ENCODE measurements at places on chromosomes 4 and X.

DNA sequence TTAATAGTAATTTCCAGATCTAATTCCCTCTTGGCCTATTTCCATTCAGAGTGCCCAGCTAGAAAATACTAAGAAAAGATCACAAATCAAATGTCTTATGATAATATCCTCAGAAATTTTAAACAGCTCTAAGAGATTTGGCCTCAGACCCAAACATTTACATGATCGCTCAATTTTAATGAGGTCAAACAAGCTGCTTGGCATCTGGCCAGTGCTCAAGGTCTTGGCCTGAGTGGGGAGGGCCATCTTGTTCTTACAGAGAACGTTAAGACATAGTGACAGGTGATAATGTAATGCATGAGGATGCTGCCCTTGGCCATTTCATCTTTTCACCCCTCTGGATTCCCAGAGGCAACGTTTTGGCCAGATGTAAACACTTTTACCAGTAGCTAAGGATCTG lies 159.2 kb upstream of the SLC7A11 start:
- DNase-seq, result no peak

DNA sequence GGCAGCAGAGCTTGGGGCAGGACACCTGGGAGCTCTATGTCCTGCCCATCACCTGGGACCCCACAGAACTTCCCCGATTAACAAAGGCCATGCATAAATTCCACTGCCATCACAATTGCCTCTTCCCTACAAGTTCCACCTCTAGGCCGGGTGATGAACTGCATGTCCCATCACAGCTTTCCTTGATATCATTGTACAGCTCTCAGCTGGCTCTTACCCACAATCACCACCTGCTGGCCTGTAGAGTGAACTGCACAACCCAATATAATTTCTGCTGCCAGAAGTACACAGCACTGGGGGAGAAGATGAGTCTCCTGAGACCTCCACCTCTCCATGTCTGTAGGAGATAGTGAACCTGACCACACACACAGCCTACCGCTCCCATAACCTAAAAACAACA lies 285.0 kb upstream of the AADAT start:
- DNase-seq, result peak; percentile 6

DNA sequence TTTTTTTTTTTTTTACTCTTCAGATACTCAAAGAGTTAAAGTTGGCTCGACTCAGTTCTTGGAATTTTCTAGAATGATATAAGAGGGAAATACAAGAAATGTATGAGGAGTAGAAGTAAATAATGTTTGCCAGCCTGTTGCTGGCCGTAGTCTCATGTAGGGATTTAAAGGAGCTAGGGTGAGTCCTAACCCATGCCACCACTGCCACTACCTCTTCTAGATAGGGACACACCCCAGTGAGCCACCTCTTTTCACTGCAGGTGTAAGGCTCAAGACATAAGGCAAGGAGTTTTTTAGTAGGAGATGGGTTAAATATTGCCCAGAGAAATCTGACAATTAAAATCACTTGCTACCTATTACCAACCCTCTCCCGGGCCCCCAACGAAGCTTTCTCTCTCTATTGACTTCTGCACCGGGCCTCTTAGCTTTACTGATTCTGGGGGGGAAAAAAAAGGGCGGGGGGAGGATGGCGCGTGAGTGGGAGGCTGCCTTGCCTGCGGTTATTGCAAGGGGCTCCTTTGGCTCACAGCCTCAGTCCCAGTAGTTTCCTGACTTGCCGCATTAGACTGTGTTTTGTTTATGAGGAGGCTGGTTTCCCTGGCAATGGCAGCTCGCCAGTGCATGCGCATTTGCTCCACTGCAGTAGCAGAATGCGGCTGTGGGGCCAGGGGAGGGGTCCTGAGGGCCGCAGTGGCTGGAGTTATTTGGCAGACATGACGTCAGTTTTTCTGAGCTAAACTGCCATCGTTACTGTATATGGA lies 3.0 kb downstream of the LINC00632 start:
- no peak for DNase-seq

DNA sequence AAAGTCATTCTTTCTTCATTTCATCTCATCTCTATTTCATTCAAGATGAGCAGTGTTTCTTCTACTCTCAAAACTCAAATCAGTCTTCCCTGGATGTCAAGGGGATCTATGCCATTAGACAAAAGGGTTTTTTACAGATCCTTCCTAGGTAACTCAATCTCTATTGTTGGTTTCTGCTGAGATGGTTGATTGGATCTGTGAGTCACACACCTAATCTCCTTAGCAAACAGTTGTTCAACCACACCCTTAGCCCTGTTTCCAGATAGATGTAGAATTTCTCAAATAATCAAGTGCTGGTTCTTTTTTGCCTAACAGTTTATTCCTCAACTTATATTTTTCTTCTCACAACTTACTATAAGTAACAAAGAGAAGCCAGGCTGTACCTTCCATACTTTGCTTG lies 200.5 kb downstream of the KDR start:
- DNase-seq, result no peak

DNA sequence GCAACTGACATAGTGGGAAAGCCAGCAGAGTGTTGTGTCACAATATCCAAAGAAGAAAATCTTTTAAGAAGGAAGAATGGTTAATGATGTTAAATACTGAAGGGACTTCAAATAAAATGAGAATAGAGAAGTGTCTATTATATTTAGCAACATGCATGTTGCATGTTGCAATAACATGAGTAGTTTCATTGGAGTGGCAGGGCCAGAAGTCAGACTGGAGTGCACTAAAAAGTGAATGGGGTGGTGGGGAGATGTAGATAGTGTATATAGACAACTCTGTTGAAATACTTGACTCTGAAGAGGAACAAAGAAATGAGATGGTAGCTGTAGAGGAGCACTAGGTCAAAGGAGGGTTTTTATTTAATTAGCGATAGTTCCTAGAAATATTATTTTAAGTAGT lies 9.5 kb upstream of the AMMECR1 start:
- no peak for DNase-seq

- no peak for DNase-seq
Measured at GRCh38 chrX:109360301-109360700, 121.6 kb downstream of the GUCY2F start.

DNA sequence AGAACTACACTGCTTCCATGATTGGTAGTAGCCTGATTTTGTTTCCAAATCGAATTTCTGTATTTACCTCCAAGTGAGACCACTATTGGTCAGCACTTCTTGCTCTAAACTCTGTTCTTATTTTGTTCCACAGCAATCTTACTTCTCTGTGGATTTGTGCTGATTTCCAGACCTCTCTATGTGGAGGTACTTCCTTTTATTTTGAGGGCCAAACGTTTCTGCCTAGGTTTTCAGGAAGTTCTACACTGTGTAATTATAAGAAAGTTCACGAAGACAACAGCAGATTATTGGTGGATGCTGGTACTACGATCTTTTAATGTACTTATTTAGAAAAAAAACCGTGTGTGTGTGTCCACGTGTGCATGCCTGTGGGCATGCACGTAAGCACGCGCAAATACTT lies 46.7 kb downstream of the DTHD1 start:
- no peak for DNase-seq

- DNase-seq, result no peak
Measured at GRCh38 chr4:124085561-124086180, 626.9 kb downstream of the ANKRD50 start.

- DNase-seq, result no peak
Measured at GRCh38 chr4:118410138-118410537, 57.3 kb upstream of the PRSS12 start.

GRCh38 chr4:78162342-78162741 lies 105.2 kb downstream of the FRAS1 start:
- DNase-seq, result no peak

DNA sequence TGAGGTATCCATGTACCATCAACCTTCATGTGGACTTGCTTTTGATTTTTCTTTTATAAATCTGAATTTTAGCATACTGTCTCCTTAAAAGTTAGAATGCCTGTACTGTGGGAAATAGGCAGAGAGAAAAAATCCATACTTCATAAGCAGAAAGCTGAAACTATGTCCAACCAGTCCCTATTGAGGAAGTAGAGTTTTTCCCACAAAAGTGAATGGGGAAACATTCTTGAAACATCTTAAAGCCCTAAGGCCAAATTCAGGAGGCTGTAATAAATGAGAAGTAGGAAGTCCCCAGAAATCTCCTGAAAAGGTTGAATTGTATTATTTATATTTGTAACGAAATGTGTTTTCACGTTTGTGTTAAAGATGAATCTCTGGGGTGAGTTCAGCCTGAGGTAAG lies 56.3 kb downstream of the ENOX2 start:
- DNase-seq, result no peak

- no peak for DNase-seq
Measured at GRCh38 chr4:37728064-37728463, 41.9 kb upstream of the RELL1 start.

DNA sequence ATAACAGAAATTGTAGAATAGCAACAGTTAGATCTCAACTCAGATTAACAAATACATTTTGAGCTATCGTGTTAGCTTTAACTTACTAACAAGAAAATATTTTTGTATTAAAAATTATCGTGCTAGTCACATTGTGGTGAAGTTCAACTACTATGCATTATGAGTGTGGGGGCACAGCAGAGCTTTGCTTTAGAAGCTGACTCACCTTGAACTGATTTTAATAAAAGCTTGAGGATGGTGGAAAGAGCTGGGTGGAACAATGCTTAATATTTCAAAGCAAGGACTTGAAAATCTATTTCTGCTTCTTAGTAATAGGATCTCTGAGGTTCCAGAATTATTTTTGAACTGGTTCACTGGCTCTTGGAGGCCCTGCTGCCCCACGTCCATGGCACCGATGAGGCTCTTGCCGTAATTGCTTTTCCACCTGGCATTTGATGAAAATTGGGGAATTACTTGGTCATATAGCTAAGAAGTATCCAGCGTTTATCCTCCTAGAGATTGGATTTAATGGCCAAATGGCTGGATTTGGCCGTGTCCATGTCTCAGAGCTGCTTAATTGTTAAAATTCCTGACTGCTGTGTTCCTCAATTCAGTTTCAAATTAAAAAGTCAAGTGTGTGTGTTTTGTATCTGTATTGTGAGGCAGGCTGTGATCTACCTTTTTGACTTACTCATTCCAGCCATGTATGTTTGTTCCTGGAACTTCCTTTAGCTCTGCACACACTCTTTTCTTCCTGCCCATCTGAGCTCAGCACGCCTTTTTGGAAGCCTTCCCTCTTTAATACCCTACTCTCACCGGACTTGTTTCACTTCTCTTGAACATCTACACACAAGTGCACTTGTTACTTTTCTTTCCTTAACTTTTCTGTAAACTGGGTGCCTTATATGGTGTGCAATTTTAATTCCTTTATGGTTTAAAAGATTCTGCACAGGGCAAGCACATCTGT lies 66.6 kb upstream of the LIMCH1 start:
- DNase-seq, result no peak

- no peak for DNase-seq
Measured at GRCh38 chr4:113591982-113592381, 169.6 kb downstream of the CAMK2D start.

GRCh38 chr4:54566608-54567007 lies 91.1 kb upstream of the KIT start:
- no peak for DNase-seq

DNA sequence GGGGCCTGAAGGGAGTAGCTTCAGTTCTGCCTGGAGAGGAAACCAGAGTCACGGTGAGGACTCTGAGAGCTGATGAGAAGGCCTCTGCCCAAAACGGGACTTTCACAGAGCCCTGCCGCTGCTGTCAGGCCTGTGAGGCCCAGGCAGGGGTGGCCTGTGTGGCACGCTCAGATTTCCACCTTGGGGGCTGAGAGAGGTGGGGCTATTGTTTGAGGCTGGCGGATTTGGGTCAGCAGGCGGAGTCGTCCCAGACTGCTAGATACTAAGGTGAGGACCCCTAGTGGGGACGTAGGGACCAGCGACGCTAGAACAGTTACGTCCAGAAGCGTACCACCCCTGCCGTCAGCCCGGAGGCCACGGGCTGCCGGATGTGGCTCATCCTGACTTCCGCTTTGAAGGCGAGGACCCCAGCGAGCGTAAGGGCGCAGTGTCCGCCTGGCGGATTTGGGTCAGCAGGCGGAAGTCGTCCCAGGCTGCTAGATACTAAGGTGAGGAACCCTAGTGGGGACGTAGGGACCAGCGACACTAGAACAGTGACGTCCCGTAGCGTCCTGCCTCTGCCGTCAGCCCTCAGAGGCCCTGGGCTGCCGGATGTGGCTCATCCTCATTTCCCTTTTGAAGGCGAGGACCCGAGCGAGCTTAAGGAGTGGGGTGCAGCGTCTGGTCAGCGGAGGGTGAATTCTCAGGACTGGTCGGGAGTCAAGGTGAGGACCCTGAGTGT lies at the start of gene MAGEB1:
Gene MAGEB1, plus strand, starts transcription at position 378 of the 721 bp plus-strand sequence. CDS start 3,348 bp downstream, outside the sequence.
- no peak for DNase-seq

DNA sequence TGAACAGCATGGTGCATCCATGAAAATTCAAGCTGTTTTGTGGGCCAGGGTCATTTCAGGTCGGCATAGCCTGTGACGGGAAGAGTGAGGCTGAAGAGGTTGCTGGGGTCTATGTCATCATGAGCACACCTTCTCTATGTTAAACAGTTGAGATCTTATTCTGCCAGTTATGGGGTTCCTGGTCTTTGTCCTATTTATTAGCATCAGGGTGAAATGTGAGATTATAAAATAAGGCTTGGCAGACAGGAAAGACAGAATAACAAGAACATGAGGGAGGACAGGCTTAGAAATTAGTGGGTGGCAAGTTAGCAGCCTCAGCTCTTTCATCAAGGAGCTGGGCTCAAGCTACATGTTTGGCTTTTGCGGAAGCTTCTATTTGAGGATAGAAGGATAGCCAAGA lies 51.7 kb upstream of the CLNK start:
- no peak for DNase-seq

DNA sequence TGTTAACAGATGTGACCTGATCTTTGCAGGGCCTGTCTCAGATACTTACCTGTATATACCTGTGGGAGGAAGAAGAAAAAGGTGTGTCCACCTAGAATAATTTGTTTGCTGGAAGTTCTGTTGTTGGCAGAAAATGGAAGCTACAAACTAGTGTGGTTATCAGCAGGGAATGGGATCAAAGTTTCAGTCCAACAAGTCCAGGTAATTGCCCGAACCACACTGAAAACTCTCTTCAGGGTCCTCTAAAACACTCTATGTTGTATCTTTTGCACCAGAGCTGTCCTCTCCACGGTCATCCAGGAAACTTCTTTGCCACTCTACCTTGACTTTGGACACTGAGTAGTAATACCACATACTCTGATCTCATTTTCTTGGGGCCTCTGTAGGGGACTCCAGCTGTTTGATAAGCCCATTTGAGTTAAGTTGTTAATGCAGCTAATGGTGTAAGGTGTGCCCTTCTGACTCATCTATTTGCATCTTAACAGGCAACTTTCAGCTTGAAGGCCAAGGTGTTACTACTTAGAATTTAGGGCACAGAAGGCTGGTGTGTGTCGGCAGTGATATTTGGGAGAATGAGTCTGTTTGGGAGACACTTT lies 38.7 kb upstream of the GATB start:
- DNase-seq, result no peak

All from bone marrow (tissue), 2 donors.